ENCODE measurements at places on chromosomes 4 and X.

GRCh38 chrX:21662761-21663160, 4.6 kb upstream of the KLHL34 start:
- no peak for DNase-seq

DNA sequence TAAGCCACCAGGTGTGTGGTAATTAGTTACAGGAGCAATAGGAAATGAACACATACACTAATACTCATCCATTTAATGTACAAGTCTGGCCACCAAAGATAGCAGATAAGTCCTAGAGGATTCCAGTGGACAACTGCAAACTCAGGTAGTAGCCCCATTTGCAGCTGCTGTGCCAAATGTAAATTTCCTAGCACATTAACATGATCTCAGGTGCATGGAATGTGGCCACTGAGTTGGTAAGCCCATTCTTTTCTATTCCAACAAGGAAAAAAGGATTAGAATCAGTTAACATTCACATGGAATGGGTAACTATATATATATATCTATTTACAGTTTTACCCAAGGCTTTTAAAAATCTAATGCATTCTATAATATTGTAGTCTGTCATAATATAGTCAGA, 23.3 kb upstream of the FRAS1 start:
- no peak for DNase-seq

DNA sequence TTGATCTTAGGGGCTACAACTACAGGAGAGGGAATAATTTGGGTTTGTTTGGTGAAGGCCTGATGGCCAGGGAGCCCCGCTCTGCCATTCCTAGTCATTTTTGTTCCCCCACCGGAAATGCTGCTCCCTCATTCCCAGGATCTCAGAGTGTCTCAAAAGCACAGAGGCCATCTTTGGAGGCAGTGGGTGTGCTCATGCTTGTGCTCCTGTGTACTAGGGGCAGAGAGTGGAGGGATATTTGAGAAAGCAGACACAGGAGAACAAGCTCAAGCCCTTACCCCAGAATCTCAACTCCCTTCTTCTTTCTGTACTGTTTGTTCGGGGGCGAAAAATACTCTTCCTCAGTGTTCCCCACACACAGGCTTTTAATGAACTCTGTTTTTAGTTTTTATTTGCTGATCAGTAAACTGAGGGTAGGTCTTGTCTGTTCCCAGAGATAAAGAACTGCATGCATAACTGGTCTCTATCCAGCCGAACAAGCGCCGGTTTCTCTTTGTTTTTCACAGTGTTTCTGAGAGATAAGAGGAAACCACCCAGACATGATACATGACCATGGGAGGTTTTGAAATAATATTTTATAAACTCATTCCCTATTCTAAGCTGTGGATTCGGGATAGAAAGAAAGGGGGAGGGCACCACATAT, 32.9 kb upstream of the XK start:
- no peak for DNase-seq

GRCh38 chr4:123257591-123257990, 139.0 kb upstream of the SPRY1 start:
- DNase-seq, result no peak

DNA sequence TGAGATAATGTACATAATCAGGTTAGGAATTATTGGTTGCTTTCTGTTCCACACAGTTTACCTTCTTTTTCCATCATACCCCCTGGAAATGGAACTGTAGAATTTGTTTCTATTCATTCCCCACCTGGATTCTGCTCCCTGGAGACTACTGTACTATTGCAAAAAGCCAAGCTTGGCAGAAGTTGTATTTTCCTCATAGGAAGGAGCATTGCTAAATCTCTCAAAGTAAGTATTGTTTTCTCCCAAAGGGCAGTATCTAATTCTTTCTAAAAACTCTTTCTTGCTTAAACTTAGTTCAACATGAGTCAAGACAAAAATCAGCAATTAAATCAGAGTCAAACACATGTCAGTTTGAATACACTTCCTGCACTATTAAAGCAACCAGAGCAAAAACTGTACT, 136.2 kb downstream of the CDS1 start:
- no peak for DNase-seq
